GM23248 (cell line): ENCODE measurements at places on chromosomes 2 and 18. TPM values are rescaled to one million over a fixed set of nuclear protein-coding genes. Genes with fewer than 3 reads are reported as not detected.
A peak's percentile ranks its signal among the peaks of the same experiment; 100 is the strongest.

DNA sequence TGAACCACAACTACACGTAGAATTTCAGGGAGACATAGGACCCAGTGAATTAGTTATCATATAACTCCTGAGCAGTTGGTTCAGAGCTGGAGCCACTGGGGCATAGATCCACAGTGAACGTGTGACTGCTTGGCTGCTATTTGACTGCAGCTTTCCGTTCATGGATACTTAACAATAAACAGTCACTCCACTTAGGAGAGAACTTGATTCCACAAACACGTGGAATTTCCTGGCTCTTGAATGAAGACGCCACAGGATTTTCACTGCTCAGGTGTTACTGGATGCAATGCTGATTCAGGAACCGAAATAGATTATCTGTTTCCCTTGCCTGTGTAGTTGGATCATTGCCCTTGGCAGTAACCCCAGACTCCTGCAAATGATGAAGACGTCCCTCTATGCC lies 679.1 kb upstream of the ZEB2 start:
- H3K4me3 ChIP-seq: no peak overlapping the region
- H3K27ac ChIP-seq: no peak overlapping the region
- H3K36me3 ChIP-seq: no peaks in the 10 kb centered on the region
- DNase-seq: no peak

GRCh38 chr2:199692489-199692888 lies 158.5 kb downstream of the FTCDNL1 start:
- H3K36me3 ChIP-seq: no peaks in the 10 kb centered on the region
- H3K27ac ChIP-seq: no peak overlapping the region

DNA sequence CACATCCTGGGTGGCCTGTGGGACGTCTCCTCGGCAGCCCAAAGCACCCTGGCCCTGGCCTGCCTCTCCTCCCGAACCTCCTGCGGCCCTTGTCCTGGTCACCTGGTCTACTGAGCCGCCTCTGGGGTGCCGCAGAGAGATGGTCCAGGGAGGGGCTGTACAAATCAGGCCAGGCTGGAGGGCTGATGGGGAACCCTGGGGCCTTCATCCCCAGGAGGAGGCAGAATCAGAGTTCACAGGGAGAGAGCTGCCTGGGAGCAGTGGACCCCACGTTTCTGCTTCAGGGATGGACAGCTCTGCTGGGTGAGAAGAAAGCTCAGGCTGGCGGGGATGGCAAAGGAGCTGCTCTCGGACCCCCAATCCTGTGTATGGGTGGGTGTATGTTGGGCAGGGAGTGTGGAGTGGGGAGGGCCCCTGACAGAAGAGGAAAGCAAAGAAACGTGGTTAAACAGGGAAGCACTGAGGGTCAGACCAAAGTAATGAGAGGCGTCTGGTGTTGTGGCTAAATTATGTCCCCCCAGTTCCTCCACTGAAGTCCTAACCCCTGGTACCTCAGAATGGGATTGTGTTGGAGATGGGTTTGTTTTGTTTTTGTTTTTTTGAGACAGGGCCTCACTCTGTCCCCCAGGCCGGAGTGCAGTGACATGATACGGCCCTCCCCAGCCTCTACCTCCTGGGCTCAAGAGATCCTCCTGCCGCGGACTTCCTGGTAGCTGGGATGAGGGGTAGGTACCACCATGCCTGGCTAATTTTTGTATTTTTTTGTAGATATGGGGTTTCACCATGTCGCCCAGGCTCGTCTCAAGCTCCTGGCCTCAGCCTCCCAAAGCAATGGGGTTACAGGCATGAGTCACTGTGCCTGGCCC lies 73.4 kb upstream of the SMAD7 start:
- DNase-seq: no peak
- no peaks in the 10 kb centered on the region for H3K36me3 ChIP-seq
- no peak overlapping the region for H3K4me3 ChIP-seq
- no peak overlapping the region for H3K27ac ChIP-seq
- H3K27me3 ChIP-seq: no peaks in the 10 kb centered on the region

DNA sequence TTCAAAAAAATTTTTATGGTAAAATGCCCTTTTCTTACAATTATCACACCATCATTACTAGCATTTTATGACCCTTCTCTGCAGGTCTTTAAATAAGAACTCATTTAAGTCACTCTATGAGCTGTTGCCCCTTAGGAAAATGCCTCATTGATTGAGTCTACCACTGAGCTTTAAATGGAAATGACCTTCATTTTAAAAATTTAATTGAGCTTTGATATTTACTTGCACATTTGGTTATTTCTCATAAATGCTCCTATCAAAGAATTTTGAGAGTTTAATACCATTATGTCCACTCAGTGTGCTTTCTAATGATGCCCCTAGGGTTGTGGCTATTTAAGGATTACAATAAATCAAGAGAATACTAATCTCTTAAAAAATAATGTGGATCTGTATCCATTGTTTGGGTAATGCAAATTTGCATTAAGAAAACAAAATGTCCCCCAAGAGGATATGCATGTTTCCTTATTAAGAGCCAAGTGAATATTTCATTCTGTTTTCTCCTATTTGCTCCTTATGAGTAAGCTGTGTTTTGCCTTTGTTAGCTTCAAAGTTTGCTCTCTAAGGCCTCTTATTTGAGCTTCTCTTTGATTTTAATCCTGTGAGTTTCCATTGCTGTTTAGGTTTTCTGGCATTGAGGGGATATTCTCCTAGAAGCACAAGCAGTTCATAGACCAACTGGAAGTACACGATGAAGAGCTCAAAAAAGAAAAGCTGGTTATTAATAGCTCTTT lies 69.8 kb downstream of the CERS6 start:
- no peak for DNase-seq
- no peak overlapping the region for H3K4me3 ChIP-seq
- H3K36me3 ChIP-seq: no peaks in the 10 kb centered on the region
- no peak overlapping the region for H3K27ac ChIP-seq

GRCh38 chr2:130251873-130252620 lies 53.8 kb upstream of the TUBA3E start:
- H3K27ac ChIP-seq: no peak overlapping the region
- no peaks in the 10 kb centered on the region for H3K4me1 ChIP-seq
- no peaks in the 10 kb centered on the region for H3K36me3 ChIP-seq
- H3K27me3 ChIP-seq: peaks cover 41% of the 10 kb centered on the region
- DNase-seq: no peak
- H3K4me3 ChIP-seq: no peak overlapping the region

DNA sequence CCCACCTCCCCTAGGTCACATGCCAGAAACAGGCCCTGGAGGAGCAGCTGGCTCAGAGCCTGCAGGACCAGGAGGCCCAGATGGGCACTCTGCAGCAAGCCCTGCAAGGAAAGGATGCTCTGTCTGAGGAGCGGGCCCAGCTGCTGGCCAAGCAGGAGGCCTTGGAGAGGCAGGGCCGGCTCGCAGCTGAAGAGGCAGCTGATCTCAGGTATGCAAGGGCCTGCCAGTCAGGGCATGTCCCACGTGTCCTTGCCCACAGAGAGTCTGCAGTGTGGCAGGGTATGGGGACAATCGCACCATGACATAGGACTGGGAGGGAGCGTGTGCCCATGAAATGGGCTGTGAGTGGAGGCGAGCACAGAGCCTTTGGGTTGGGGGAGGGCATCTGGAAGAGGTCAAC lies 39.9 kb downstream of the CROCC2 start:
- no peak for DNase-seq
- peak overlapping the region; percentile 58; the same call in 1 of the 2 replicates for H3K27ac ChIP-seq
- H3K36me3 ChIP-seq: no peaks in the 10 kb centered on the region
- no peaks in the 10 kb centered on the region for H3K27me3 ChIP-seq
- H3K4me3 ChIP-seq: no peak overlapping the region
- H3K4me1 ChIP-seq: peaks cover 10% of the 10 kb centered on the region

- H3K27me3 ChIP-seq: no peaks in the 10 kb centered on the region
- no peak overlapping the region for H3K4me3 ChIP-seq
- H3K27ac ChIP-seq: no peak overlapping the region
- H3K4me1 ChIP-seq: no peaks in the 10 kb centered on the region
- DNase-seq: no peak
Observed at GRCh38 chr2:202624133-202624532, 10.6 kb upstream of the FAM117B start.

- H3K4me3 ChIP-seq: no peak overlapping the region
- H3K27ac ChIP-seq: no peak overlapping the region
- no peaks in the 10 kb centered on the region for H3K36me3 ChIP-seq
- DNase-seq: no peak
- H3K4me1 ChIP-seq: no peaks in the 10 kb centered on the region
Observed at GRCh38 chr18:45312555-45313126, 302.6 kb upstream of the SLC14A2 start.

DNA sequence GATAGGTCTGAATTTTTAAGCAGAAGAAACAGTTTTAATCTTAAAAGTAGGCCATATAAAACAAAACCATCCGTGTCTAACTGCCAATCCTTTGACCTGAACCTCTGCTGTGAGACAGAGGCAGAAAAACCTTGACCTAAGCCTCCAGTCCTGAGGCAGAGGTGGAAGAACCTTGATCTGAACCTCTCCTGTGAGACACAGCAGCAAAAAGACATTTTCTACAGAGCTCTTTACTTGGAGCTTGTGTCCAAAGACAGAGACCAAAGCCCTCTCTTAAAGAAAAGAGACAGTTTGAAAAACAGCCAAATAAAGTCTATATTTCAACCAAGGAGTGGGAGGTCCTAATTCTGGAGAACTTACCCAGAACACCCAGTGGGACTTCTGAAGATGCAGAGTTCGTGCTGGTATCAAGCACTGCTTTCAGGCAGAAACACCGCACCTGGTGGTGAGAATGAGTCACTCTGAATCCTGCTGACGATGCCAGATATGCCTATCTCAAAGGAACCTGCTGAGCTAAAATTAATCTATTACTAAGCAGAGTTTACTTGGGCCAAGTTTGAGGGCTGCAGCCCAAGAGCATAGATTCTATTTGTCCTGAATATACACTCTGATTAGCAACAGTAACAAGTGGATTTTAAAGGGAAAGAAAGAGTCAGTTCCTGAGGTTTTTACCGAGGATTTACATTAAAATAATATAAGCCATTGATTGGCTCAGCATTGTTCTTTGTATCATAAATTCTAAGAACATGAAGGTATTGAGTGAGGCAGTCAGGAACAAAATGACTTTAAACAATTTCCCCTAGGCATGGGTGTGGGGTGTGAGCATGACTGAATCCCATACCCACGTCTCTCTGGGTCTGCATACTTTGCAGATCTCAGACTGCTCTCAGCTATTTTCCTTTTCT lies 806.4 kb downstream of the TRIB2 start:
- H3K4me1 ChIP-seq: no peaks in the 10 kb centered on the region
- H3K27ac ChIP-seq: no peak overlapping the region
- H3K36me3 ChIP-seq: no peaks in the 10 kb centered on the region
- no peaks in the 10 kb centered on the region for H3K27me3 ChIP-seq
- H3K4me3 ChIP-seq: no peak overlapping the region

- H3K4me3 ChIP-seq: no peak overlapping the region
- DNase-seq: no peak
- no peak overlapping the region for H3K27ac ChIP-seq
- H3K27me3 ChIP-seq: peaks cover 4% of the 10 kb centered on the region; the same call in 1 of the 2 replicates
- peaks cover 8% of the 10 kb centered on the region for H3K4me1 ChIP-seq
Observed at GRCh38 chr2:120401275-120402066, 55.5 kb downstream of the INHBB start.

DNA sequence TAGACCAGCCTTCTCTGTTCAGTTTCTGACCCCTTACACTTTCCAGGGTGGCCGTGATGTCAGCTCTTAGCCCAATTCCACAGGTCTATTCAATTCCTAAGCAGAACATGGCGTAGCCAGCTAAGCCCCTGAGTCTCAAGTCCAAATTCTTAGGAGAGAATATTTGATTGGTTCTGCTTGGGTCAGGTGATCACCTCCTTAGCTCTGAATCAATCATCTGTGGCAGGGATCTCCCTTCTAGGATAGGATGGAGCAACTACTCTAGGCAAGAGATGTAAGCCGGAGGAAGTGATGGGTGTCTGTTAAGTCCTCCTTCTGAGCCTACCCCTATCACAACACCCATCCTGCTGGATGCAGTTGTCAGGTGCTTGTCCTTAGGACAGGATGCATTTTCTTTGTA lies 11.1 kb downstream of the UCN start:
- DNase-seq: no peak
- no peaks in the 10 kb centered on the region for H3K36me3 ChIP-seq
- no peak overlapping the region for H3K27ac ChIP-seq
- H3K27me3 ChIP-seq: 0 out of 2 replicates have a peak, but pooled peaks cover 3% of the 10 kb centered on the region

- H3K36me3 ChIP-seq: no peaks in the 10 kb centered on the region
- H3K4me1 ChIP-seq: peaks cover 25% of the 10 kb centered on the region
- no peak overlapping the region for H3K27ac ChIP-seq
- DNase-seq: peak; percentile 41
Observed at GRCh38 chr2:105321875-105322646, 7.5 kb downstream of the TGFBRAP1 start.

- DNase-seq: peak; percentile 77
- H3K4me1 ChIP-seq: peaks cover 13% of the 10 kb centered on the region
- H3K36me3 ChIP-seq: no peaks in the 10 kb centered on the region
- H3K4me3 ChIP-seq: peak within 1 kb of the TSS; percentile 75; the same call in 1 of the 2 replicates
- H3K27me3 ChIP-seq: no peaks in the 10 kb centered on the region
Observed at GRCh38 chr2:27496357-27497287, at the start of gene GCKR. Gene GCKR (plus strand): TSS chr2:27496839. CDS start chr2:27496905, 66 bp downstream.

DNA sequence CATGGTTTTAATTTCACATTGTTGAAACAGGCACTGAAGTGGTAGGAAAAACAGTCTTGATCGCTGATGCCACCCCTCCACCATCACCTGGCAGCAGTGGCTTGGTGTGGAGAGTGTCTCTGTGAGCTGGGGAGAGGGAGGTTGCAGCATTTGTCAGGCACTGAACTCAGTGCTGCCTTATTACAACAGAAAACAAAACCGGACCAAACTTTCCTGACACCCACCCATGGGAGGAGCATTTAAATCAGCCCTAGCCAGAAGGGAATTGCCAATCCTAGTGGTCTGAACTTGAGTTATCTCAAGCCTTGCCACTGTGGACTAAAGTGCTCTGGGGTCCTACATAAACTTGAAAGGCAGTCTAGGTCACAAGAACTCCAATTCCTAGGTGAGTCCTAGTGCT lies 103.0 kb upstream of the LGALSL start:
- H3K4me3 ChIP-seq: no peak overlapping the region
- H3K36me3 ChIP-seq: no peaks in the 10 kb centered on the region
- H3K27me3 ChIP-seq: peaks cover 8% of the 10 kb centered on the region; the same call in 1 of the 2 replicates
- H3K4me1 ChIP-seq: peaks cover 20% of the 10 kb centered on the region

DNA sequence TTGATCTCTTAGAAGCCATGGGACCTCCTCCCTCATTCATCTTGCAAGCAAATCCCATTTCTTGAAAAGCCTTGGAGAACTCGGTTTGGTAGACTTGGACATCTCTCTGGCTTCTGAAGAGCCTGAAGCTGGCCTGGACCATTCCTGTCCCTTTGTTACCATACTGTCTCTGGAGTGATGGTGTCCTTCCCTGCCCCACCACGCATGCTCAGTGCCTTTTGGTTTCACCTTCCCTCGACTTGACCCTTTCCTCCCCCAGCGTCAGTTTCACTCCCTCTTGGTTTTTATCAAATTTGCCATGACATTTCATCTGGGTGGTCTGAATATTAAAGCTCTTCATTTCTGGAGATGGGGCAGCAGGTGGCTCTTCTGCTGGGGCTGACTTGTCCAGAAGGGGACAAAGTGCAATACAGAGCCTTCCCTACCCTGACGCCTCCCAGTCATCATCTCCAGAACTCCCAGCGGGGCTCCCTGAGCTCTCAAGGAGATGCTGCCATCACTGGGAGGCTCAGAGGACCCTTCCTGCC lies 20.0 kb downstream of the FOSL2 start:
- H3K27ac ChIP-seq: no peak overlapping the region
- H3K4me3 ChIP-seq: no peak overlapping the region
- H3K4me1 ChIP-seq: no peaks in the 10 kb centered on the region
- H3K36me3 ChIP-seq: peaks cover 81% of the 10 kb centered on the region
- no peak for DNase-seq

The HDHD2 gene
- polyA plus RNA-seq: 23.6 and 25.4 TPM in 2 replicates

The LOXHD1 gene
- polyA plus RNA-seq: not detected in 2 replicates

The SLC4A5 gene
- 0.35 TPM in 1 of 2 replicates, not detected in the other for polyA plus RNA-seq

The EFHD1 gene
- not detected in 2 replicates for polyA plus RNA-seq

The FEV gene
- not detected in 2 replicates for polyA plus RNA-seq

The COPS9 gene
- polyA plus RNA-seq: 340 and 350 TPM in 2 replicates

The KIAA2012 gene
- polyA plus RNA-seq: 0.13 and 0.18 TPM in 2 replicates

The IL18R1 gene
- 1.1 and 2.1 TPM in 2 replicates for polyA plus RNA-seq

The CKAP2L gene
- polyA plus RNA-seq: 9.0 and 10.9 TPM in 2 replicates
